ENCODE measurements at places on chromosomes 16 and 17. TPM values are rescaled to one million over a fixed set of nuclear protein-coding genes. Genes with fewer than 3 reads are reported as not detected.

GRCh38 chr17:63519116-63519881, 3.9 kb upstream of the KCNH6 start:
- DNase-seq = no peak

- no peak for DNase-seq
Observed at GRCh38 chr17:31211352-31212012, 85.6 kb downstream of the OMG start.

- DNase-seq = peak; percentile 44
Observed at GRCh38 chr16:27771201-27771910, 221.4 kb downstream of the KATNIP start.

DNA sequence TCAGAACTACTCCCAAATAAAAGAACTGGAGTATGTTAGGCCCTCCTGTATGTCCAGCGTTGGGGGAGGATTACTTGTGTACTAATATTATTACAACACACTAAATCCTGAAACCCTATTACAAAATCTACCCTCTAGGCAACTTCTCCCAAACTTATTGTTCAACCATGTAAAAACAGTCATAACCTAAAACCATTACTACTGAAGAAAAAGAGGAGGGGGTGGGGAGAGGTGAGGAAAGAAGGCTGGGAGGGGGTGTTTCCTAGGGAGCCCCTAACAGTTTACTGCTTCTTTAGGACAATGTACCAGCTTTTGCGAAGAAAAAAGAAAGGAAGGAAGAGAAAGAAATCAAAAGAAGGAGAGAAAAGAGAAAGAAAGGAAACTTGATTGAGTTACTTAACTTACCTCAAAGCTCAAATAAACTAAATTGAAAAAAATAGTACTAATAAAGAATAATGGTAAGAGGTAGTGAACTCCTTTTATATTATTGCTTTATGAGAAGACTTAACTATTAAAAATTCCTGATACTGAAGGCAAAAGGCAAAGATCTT, 2.3 kb downstream of the SALL1 start:
- no peak for DNase-seq

DNA sequence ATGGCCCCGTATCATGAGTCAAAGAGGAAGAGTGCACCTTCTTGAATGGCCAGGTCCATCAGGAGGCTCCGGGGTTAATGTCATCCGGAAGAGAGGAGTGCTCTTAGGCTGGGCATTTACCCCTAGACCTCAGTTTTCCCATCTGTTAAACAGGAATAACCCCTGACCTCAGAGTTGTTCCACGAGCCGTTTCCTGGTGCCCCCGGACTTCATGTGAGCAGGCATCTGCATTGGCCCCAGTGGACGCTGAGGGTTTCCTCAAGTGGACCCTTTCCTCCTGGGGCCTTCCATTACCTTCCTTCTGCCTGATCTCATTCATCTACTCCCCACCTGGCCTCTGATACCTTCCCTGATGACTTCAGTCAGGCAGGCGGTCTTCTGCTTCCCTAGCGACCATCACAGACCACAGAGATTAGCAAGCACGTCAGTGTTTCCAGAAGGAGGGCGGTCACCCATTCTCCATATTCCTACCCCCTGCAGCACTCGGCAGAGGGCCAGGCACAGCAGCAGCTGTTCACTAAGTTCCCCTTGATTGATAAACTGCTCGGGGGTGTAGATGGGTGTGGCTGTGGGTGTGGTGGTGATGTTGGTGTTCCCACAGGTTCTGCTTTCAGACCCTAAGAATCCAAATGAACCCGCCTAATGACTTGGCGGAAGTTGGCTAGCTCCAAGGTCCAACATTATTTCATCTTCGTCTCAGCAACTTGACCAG, 346.6 kb upstream of the TNRC6C start:
- peak; percentile 38 for DNase-seq

GRCh38 chr16:3764409-3764808, 47.1 kb upstream of the TRAP1 start:
- DNase-seq = no peak

Gene CCT6B
- 3.2 TPM for total RNA-seq

- peak; percentile 53 for DNase-seq
Observed at GRCh38 chr17:43864161-43864984, 17.4 kb downstream of the CD300LG start.

Data from spleen (tissue), 13 donors.